ENCODE measurements at places on chromosomes 5 and 9.
A peak's percentile ranks its signal among the peaks of the same experiment; 100 is the strongest.

GRCh38 chr5:14068136-14068535, 75.0 kb upstream of the TRIO start:
- no peak for DNase-seq

DNA sequence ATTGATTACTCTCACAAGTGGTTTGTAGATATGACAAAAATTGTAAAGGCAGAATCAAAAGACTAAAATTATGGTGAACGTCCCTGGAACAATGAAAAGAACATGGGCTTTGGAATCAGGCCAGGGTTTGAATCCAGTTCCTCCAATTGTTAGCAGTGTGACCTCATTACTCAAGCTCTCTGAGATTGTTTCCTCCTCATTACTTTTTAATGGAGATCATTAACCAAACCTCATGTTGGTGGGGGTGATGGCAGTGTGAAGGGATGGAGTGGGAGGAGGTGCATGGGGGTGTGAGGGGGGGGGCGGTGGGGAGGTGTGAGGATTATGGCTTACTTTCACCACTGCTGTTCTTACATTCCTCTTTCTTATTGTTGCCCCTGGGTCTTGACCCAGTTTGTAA, 44.1 kb upstream of the FOXE1 start:
- DNase-seq: no peak

DNA sequence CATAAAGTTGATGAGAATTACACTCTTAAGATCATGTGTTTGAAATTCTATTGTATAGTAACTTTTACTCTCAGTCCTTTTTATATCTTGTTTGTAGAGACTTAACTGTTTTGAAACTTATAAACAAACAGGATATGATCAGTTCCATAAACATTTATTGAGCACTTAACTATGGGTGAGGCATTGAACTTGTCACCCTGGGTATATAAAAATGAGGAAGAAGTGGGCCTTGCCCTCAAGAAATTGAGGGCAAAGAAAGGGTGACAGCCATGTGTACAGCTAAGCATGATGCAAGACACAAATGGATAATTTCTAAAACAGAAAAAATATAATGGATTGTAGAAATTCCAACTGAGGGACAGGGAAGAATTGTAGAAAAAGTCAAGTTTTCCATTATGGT, 15.7 kb downstream of the UNC13B start:
- no peak for DNase-seq

- no peak for DNase-seq
These were observed 18.9 kb upstream of the FAM174A start for GRCh38 chr5:100516285-100516684.

- no peak for DNase-seq
These were observed at the start of gene AHRR for GRCh38 chr5:321230-321725. TSS of gene AHRR (plus strand) at chr5:321714. CDS start at chr5:343903, 22,189 bp downstream.

- no peak for DNase-seq
These were observed 334.0 kb upstream of the PUM3 start for GRCh38 chr9:3177936-3178335.

DNA sequence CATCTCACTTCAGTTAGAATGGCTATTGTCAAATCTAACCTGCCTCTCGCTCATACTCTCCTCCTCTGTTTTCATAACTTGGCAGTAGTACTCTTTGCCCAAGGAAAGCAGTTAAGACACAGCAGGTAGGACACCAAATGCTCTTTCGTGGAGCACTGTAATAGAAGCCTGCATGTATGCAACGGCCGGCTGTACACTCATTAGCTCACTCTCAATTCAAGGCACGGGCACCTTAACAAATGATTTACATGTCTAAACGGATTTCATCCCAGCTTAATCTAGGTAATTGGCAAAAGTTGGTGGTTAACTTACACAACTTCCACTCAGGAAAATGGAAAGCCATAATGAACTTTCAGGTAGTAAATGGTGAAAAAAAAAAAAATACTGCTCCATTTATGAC, 14.9 kb downstream of the DEPDC1B start:
- DNase-seq: no peak

- no peak for DNase-seq
These were observed 51.2 kb downstream of the DIAPH1 start for GRCh38 chr5:141567513-141568117.

DNA sequence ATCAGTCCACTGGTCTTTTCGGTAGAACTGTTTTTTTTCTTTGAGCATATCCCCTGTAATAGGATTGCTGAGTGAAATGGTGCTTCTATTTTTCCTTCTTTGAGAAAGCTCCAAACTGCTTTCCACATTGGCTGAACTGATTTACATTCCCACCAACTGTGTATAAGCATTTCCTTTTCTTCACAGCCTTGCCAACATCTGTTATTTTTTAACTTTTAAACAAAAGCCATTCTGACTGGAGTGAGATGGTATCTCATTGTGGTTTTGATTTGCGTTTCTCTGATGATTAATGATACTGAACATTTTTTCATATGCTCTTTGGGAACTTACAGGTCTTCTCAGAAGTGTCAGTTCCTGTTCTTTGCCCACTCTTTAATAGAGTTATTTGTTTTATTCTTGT, 764.7 kb downstream of the MTRR start:
- no peak for DNase-seq

DNA sequence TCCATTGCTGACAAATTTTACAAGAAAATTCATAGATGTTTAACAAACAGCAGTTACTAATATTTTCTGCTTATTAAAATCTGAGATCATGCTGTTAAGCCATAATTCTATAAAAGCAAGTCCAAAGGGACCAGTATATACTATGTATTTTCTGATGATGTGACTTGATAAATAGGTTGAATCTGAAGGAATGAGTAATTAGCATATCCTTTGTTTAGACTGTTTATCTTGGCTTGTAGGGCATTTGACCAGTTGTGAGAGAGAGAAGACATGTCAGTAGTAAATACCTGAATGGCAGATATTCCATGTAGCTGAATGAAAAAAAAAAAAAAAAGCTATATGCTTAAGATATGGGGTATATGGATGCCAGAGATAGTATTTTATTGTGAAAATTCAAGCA, 14.6 kb downstream of the CPEB4 start:
- DNase-seq: no peak

GRCh38 chr9:101562966-101563365, 29.3 kb downstream of the RNF20 start:
- DNase-seq: no peak

GRCh38 chr5:108686676-108687075, 61.0 kb upstream of the FER start:
- DNase-seq: no peak

DNA sequence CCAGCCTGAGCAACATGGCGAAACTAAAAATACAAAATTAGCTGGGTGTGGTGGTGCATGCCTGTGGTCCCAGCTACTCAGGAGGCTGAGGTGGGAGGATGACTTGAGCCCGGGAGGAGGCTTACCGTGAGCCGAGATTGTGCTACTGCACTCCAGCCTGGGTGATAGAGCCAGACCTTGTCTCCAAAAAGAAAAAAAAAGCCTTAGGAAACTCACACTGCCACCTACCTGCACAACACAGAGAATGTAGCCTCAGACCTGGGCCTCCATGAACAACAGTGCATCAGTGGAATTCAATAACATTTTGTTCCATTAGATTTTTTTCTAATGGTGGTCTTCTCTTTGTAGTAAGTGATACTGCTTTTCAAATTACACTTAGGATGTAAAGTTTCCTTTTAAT, 63.8 kb upstream of the RARS1 start:
- no peak for DNase-seq

- no peak for DNase-seq
These were observed 16.5 kb downstream of the KIF2A start for GRCh38 chr5:62322484-62322883.

GRCh38 chr5:76473661-76474060, 70.6 kb downstream of the IQGAP2 start:
- DNase-seq: no peak

DNA sequence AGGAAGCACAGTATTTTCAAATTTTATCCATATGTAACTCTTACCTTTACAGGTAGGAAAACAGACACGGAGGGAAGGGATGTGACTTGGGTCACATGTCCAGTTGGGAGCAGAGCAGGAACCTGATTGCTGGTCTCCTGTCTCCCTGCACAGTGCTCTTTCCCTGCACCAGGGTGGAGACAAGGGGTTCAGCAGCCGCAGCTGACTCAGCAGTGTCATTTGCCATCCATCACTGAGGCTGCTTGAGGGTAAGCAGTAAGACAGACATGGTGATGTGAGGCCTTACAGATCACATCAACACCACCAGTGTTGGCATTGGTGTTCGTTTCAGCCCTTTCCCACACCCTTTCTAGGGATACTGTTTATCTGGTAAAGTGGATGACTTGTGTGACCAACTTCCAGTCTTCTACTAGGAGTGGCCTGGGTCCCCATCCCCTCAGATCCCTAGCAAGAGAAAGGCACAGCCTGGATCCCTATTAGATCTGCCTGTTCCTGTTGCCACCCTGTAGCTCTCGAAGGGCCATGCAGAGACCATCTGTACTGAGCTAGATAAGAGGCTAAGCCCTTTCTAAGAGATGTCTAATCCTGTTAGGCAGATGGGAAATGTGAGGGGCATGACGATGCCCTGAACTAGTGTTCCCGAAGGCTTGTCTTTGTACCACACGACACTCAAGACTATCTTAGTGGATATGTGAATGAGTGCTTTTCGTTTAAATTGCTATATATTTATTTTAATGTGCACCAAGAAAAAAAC, 29.1 kb downstream of the FRMPD1 start:
- no peak for DNase-seq

DNA sequence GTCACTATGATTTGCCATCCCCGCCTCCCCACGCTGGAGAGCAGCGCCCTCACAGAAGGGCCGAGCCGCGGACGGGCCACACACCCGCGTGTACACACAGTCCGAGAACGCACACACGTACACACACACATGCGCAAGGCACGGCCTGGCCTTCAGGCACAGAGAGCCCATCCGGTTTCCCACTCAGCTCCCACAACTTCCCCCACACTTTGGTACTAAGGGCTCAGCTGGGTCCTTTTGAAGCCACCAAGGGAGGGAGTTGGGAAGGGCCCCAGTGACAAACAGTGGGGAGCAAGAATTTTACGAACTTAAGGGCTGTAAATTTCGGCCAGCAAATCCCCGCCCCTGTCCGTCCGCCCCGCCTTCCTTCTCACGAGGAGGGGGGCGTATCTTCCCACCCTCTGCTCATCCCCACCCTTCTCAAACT, 133.3 kb upstream of the HAND1 start:
- DNase-seq: no peak

DNA sequence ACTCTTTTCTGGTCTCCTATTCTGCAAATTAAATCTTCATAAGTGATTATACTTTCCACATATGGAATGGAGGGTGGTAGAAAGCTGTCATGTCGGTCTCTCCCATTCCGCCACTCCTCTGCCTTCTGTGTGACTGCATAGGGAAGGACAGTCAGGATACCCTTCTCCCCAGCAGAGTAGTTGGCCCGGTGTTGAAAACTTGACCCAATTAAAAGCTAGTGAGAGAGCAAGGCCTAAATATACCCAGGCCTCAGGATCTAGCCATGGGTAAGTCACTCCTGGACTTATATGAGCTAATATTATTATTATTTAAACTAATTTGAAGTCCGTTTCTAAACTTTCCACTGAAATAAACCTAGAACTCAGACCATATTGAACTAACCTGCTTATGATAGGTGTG, 194.8 kb downstream of the TSSK1B start:
- DNase-seq: no peak

GRCh38 chr5:14782591-14782990, 89.0 kb downstream of the ANKH start:
- no peak for DNase-seq

- DNase-seq: no peak
These were observed 71.4 kb upstream of the CHD1 start for GRCh38 chr5:99000221-99000620.

- DNase-seq: no peak
These were observed 2.0 kb downstream of the SLC35A4 start for GRCh38 chr5:140566665-140567064.

DNA sequence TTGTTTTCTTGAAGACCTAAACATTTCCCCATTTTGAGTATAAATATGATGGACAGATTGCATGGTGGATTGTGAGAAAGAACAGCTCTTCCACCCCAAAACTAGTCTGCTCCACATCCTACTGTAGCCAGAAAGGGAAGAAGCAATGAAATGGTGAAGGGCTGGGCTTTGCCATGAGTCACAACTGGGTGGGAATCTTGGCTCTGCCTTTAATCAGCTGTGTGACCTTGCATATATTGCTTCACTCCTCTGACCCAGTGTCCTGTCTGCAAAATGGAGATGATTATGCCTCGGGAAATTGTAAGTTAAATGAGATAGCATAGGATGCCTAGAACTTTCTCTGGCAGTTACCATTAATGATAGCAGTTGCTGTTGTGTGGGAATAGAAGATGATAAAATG, 101.9 kb downstream of the PDE8B start:
- no peak for DNase-seq

DNA sequence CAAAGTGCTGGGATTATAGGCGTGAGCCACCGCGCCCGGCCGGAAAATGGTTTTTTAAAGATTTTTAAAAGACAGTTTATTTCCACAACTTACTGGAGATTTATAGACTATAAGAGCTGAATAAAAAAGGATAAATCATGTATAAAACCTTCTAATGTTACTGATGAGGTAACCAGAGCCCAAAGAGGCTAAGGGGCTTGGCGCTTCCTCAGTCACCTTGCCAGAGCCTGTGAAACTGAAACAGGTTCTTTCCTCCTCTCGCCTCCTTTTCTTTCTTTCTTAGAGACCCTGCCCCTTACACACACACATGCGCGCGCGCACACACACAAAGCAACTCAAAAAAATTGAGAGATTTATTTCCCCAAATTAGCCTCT, 69.8 kb downstream of the HSD17B3 start:
- no peak for DNase-seq

DNA sequence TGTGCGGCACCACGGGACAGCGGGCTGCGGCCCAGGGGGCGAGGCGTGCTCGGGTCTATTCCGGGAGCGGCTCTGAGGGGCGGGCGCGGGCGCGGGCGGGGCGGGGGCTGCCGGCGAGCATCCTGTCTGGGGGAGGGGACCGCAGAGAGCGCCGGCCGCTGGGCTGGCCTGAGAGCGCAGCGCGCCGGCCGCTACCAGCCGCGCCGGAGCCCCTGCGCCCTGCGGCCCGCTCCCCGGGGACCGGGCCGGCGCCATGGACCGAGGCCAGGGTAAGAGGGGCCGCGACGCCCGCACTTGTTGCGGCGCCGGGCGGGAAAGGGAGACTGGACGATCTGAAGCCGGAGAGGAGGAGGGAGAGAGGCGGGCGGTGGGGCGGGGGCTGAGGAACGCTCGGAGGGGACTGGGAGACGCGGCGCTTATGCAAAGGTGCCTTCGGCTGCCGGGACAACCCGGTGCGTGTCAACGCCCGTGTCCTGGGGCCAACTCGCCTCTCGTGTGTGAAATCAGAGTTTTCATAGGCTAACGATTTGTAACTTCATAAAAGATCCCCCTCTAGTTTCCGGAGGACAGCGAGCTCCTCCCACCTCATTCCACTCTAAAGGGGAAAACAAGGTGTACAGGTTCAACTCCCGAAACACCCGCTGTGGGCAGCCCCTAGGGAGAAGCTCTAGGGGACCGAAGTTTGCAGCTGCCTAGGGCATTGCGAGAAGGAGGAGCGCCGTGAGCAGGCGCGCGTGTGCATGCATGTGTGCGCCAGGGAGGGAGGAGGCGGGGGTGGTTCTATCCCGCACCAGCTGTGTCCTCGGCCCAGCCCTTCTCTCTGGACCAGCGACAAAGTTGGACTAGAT, at the start of gene AFAP1L1:
TSS of gene AFAP1L1 (plus strand) at position 144 of the 848 bp plus-strand sequence. CDS start at position 254, 110 bp downstream.
- DNase-seq: peak; percentile 65

GRCh38 chr5:106092455-106092854, 1578.3 kb downstream of the EFNA5 start:
- no peak for DNase-seq
